ENCODE measurements at places on chromosomes 11 and 22.

- no peak for DNase-seq
Measured at GRCh38 chr11:87942786-87943185, 232.5 kb downstream of the RAB38 start.

- DNase-seq: no peak
Measured at GRCh38 chr11:69473276-69473845, 8.1 kb upstream of the LINC01488 start.

DNA sequence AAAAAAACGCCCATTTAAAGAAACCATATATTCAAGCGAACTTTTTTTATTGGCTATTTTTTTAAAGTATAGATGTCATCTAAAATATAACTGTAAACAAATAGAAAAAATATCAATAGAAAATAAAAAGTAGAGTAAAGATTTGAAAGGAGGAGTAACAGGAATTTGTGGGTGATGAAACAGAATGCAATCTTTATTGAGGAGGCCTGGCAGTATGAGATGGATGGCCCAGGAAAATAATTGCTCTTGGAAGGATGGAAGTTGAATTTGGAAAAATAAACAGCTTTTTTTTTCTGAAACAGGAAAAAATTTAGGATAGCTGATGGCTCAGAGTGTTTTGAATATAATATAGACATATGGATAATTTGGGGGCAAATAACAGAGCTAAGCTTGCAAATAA is 219.0 kb downstream of the CASP12 start:
- DNase-seq: no peak

DNA sequence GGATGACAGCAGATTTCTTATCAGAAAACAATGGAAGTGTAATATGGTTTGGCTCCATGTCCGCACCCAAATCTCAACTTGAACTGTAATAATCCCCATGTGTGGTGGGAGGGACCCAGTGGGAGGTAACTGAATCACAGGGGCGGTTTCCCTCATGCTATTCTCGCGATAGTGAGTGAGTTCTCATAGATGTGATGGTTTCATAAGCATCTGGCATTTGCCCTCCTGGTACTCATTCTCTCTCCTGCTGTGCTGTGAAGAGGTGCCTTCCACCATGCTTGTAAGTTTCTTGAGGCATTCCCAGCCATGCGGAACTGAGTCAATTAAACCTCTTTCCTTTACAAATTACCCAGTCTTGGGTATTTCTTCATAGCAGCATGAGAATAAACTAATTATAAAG is 81.0 kb upstream of the SCUBE2 start:
- no peak for DNase-seq

- no peak for DNase-seq
Measured at GRCh38 chr11:808427-809286, 1.1 kb upstream of the RPLP2 start.

DNA sequence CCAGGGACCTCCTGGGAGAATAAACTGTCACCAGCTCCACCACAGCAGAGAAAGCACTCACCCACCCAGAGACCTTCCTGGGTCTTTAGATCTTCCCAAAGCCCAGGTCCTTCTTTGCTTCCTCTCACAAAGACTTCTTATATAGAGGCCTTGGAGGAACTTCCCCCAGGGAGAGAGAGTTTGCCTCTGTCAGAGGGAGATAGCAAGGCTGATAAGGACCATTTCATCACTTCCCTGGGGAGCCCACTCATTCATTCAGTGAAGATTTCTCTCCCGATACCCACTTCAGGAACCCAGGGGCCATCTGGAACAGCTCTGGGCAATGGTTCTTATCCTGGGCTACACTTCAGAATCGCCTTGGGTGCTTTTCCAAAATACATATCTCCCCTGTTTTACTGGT is at the start of gene PRG2:
Gene PRG2 (minus strand): TSS at position 116 of the 400 bp plus-strand sequence. CDS start 706 bp downstream, outside the sequence.
- no peak for DNase-seq

- no peak for DNase-seq
Measured at GRCh38 chr11:15875943-15876342, 480.4 kb downstream of the SOX6 start.

DNA sequence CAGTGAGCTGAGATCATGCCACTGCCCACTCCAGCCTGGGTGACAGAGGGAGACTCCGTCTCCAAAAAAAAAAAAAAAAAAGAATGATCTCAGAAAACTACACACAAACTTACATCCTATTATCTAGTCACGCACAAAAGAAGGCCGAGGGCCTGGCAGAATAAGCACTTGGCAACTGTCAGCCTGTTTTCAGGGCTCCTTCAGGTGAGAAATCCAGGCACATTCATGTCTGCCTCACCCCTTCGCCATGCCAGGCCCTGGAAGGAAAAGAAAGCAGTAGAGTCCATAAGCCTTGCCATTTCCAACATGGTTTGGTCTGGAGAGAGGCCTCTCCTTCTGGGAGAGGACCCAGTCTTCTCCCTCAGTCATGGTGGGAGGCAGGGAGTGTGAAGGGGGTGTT is 30.9 kb downstream of the C11orf58 start:
- DNase-seq: no peak

- DNase-seq: no peak
Measured at GRCh38 chr11:119375337-119376196, 5.9 kb downstream of the USP2 start.

DNA sequence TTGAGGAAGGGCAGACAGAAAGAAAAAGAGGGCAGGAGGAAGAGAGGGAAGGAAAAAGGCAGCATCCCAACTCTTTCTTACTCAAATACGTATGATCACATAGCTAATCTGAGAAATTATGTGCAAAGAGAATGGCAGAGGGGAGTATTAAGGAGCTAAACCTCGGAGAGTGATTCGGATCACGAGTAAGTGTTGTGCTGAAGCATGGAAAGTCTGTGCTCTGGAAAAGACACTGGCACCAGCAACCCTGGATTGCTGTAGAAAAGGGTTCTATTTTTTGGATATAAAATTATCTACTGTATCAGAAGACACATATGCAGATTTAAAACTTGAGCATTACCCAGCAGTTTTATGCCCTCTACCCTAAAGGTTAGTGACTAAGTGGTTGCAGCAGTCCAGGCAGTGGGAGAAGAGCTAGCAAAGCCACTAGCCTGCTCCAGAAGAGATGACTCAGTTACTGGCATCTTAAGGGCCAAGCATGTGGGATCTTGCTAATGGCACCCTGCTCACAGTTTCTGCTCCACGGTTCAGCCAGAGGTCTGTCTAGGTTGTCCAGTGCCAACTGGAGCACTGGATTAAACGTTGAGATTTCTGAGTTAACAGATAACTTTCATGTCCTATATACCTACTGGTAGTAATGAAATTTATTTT is 151.7 kb downstream of the SWAP70 start:
- no peak for DNase-seq

DNA sequence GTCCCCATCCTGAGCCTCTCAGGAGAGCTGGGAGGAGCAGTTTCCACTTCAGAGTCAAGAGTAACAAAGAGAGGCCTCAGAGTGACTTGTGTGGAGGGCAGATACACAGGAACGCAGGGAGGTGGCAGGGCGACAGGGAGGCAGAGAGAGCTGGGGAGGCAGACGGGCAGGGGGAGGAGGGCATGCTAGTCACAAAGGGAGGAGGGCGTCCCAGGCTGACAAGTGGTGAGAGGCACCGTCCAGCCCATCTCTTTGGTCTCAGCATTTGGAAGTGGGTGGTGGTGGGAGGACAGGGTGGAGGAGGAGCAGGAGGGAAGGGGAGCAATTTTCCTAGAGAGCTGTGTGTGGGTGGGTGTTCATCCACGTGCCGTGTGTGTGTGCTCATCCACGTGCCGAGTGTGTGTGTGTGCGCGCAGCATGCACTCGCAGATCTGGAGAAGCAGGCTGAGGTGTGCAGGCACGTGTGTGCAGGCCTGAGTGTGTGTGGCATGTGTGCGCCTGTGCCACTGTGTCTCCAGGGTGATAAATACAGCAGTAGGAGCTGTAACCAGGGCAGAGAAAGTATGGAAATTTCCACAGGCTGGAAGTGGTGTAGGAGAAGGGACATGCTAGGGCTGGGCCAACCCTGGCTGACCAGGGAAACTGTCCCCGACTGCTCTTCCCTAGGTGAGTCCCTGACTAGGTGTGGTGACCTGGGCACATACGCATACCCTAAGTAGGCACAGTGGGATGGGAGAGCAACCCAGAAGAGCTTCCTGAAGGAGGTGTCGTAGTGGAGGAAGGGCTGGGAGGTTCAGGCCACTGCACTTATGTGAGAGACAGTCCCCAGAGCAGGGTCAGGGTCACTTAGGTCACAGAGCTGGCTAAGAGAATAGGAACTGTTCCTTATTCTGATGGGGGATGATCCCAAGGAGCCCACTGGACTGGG is 7.3 kb upstream of the PDE2A start:
- DNase-seq: no peak

DNA sequence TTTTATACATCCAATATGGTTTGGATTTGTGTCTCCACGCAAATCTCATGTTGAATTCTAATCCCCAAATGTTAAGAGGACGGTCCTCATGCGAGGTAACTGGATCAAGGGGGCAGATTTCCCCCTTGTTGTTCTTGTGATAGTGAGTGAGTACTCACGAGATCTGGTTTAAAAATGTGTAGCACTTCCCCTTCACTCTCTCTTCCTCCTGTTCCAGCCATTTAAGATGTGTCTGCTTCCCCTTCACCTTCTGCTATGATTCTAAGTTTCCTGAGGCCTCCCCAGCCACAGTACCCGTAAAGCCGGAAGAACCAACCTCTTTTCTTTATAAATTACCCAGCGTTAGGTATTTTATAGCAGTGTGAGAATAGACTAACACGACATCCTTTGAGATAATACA is 98.6 kb downstream of the TTC28 start:
- no peak for DNase-seq

- DNase-seq: peak; percentile 38
Measured at GRCh38 chr11:65279741-65280440, 18.1 kb downstream of the POLA2 start.

DNA sequence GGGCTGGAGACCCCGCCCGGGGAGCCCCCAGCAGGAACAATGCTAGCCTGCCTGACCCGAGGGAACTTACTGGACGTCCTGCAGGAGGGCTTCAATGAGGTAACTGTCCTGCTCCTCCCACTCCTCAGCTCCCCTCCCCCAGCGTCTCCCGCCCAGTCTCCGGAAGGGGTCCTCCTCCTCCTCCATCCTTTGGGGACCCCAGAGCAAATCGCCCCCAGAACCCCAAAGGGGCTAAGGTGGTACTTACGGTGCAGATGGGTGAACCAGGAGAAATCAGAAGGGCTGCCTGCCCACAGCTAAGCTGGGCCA is 272 bp downstream of the DIXDC1 start:
- no peak for DNase-seq

- DNase-seq: no peak
Measured at GRCh38 chr22:34784056-34784455, 281.9 kb upstream of the ISX start.

DNA sequence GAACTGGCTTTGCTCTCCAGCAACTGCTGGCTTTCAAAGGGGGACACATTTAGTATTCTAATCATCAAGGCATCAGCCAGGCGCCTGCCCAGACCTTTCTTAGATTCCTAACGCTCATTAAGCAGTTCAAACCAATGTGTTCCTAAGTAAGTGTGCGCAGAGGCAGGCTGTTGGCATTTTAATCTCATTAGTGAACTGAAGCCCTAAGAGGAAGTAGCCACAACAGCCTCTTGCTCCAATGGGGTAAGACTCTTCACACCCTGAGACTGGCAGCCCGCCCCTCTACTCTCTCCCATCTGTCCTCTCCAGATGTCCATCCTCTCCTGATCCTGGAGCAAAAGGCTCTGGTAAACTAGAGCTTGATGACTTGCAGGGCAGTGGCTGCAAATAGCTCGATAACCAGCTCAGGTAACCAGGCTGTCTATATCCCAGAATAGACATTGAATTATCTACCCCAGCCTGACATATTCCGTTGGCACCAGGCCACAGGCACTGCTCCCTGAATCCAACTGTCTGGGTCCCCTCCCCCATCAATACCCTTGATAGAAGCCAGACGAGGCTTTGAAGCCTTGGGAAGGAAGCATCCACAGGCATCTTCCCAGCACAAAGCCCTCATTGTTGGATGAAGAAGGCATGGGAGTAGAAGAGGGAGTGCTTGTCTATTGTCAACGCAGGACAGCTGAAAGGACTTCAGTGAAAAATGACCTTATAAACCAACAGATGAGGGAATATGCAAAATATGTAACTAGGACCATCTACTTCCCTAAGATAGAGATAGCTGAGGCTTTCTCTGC is 321.1 kb downstream of the TENM4 start:
- DNase-seq: no peak

DNA sequence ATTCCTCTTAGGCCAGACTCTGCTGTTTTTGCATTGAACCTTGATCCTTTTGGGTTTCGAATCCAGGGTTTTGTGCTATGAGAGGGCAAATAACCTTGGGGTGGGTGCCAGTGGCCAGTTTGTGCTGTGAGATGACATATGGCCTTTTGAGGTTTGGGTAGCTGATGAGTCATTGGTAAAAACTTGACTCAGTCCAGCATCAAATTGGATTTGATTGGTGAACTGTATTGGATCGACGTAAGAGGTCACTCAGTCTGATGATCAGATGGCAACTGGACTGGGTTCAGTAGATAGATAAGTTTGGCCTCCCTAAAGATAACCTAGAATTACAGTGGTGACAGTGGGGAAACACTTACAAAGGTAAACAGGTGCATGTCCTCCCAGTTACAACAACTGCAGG is 41.0 kb upstream of the XKR3 start:
- no peak for DNase-seq

- DNase-seq: no peak
Measured at GRCh38 chr11:45382133-45382878, 96.2 kb upstream of the SYT13 start.

GRCh38 chr11:130485983-130486382 is 37.5 kb downstream of the ADAMTS15 start:
- no peak for DNase-seq

- no peak for DNase-seq
Measured at GRCh38 chr11:14357881-14358728, 878 bp downstream of the RRAS2 start.

GRCh38 chr22:21994881-21995444 is 12.4 kb upstream of the TOP3B start:
- no peak for DNase-seq

- no peak for DNase-seq
Measured at GRCh38 chr11:133531971-133532651, at the start of gene OPCML. Gene OPCML, minus strand, starts transcription at chr11:133532501.
